ENCODE measurements at places on chromosomes 5 and 9.

- no peak for DNase-seq
These were observed 26.7 kb downstream of the RNF145 start for GRCh38 chr5:159182691-159183090.

DNA sequence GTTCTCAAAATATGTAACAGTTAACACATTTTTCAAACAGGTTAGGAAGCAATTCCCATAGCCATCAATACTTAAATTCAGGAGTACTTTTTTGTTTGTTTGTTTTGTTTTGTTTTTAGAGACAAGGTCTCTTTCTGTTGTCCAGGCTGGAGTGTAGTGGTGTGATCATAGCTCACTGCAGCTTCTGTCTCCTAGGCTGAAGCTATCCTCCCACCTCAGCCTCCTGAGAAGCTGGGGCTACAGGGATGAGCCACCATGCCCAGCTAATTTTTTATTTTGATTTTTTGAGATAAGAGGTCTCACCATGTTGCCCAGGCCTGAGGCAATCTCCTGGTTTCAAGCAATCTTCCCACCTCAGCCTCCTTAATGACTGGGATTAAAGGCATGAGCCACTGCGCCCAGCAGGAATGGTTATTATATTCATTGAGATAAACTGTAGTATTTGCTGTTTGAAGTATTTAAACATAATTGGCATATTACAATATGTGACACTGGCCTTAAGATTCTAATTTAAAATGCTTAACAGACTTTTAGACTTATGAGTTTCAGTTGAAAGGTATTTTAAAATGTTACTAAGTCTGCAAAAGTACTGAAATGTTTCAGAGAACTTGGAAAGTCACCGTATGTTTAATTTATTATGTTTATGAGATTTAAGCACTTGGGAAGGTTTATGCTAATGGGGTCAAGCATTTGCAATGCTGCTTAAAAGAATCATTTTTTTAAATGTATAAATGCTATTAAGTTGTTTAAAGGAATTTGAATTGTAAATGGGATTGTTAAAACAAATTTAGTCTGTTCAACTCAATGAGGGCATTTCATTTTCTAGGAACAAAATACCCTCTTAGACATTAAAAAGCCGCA, 17.0 kb downstream of the UTP15 start:
- DNase-seq = no peak

DNA sequence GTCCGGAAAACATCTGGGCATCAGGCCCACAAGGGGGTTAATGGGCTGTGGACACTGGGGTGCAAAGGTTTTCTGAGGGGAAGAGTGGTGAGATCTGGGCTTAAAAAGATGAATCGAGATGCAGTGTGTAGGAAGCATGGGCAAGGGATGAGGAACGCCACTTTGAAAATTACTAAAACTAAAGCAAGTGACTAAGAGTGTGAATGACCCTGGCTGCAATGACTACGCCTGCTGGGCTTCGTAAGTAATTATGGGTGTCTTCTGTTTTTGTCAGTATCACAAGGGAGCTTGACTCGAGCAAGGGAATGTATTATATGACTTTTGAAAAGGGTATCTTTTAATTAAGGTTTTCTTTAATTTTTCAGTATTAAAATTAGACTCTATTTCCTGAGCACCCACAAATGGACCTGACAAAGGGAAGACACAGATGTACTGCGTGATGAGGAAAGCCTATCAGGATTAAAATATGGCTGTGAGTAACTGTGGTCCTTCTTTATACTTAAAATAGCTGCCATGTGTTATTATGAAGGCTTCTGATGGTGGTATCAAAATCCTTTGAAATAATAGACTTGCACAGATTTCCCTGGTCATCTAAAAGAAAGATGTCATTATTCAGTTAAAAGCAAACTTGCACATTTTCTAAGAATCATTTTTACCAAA, 4.2 kb downstream of the CTXN3 start:
- DNase-seq = no peak

DNA sequence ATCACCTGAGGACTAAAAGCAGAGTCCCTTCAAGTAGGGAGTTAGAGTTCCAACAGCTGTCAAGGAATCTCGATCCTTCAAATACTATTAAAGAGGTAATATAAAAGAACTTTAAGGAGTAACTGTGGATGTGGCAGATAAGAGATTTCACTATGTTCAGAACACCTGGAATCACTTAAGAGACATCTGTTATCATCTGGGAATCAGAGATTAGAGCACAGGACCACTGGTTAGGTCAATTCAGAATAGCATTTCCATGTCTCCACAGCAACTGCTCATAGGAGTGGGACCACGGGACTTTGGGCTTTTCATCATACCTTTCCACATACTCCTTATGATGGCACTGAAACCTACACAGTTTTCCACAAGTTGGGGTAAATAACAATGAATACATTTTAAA, 216.6 kb downstream of the DENND1A start:
- DNase-seq = no peak

DNA sequence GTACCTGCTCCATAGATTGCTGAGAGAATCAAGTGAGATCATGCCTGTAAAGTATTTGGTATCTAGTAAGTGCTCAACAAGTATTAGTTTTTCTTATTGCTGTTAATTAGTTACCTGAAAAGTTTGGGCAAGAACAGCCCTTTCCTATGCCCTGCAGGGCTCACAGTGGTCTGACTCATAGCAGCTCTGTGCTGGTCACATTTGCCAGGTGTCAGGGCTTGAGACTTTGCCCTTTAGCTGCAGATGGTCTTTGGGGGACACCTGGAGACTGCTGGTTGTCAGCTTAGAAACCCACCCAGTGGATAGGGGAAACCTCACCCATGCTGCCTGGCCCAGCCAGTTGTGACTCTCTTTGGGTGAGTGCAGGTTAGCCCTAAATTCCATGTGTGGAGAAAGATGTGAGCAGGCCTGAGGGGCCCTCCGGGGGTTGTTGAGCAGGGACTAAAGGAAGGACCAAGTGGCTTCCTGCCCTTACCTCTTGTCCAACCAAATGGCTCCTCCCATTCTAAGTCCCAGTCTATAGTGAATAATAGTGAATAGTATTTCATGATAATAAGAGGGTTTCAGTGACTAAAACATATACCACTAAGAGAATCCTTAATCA, 9.0 kb downstream of the COL27A1 start:
- DNase-seq = no peak

GRCh38 chr5:68749631-68750030, 344.2 kb upstream of the SLC30A5 start:
- no peak for DNase-seq

- no peak for DNase-seq
These were observed 571.3 kb upstream of the TLE4 start for GRCh38 chr9:79000230-79001002.

DNA sequence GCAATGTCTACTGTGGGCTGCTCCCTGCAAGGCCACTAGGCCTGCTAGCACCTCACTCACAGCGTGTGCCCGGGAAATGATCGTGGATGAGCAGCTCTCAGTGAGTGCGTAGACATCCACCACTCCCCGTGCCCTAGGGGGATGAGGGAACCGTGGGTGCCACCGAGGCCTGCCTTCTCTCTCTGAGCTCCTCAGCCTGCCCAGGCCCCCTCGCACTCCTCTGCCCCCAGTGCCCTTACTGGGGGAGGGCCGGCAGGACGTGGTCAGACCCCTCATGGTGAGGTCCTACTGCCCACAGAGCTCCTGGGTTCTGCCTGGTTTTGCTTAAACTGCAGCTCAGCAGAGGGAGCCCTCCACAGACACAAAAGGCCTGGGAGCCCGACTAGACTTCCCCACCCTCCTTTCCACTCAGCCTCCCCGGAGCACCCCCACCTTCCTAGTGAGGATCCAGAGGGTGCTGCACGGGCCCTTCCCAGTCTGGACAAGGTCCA, 220.0 kb downstream of the CACNA1B start:
- peak; percentile 8 for DNase-seq

GRCh38 chr9:6567140-6567591, 78.4 kb downstream of the GLDC start:
- DNase-seq = no peak

- DNase-seq = no peak
These were observed 257.5 kb downstream of the DMAC1 start for GRCh38 chr9:7542126-7542525.

DNA sequence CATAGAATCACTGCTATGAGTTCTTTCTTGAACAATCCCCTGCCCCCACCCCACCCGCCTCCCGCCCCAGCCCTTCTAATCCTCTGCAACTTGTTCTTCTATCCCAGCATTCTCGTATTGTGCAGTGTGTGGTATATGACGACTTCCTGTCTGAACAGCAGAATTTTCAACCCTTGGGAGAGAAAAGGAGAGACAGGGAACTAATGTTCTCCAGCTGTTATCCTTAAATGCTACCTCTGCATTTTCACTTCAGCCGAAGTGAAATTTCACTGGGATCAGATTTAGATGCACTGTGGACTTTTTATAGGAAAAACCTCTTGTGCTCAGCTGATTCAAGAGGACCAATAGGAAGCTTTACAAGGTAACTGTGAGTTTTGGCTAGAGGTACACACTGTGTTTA, 2.2 kb downstream of the FBXL7 start:
- no peak for DNase-seq

GRCh38 chr5:178983728-178984127, 11.4 kb downstream of the GRM6 start:
- no peak for DNase-seq

GRCh38 chr5:58735637-58736036, 152.8 kb downstream of the RAB3C start:
- no peak for DNase-seq

DNA sequence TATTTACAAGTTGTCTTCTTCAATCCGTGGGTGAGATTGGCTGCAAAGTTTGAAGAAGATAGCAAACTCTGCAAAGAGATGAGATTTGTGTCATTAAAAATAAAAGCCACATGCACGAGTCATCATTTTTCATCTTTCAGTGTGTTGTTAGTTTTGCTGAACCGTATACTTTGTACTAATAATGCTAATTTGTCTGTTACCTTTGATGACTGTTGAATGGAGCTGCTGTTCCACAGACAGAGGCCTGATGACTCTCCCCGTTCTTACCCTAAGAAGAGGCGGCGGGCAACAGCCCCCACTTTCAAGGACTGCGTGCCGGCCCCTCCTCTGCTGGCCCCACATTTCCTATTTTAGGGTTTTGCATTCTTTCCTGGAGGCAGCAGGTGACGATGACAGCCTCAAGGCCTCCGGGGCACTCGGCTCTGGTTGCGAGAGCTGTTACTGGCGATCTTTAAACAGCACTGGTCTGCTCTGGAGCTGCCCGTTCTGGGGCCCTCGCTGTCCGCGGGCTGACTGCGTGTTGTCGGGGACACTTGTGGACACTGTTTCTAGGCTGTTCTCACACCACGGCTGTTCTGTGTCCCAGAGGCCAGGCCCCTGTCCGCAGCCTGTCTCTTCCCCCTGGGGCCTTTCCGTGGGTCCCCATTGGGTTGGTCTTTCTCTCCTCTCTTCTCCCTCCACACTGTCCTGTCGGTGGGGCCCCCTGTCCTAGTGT, 35.1 kb downstream of the NDUFS6 start:
- DNase-seq = no peak

DNA sequence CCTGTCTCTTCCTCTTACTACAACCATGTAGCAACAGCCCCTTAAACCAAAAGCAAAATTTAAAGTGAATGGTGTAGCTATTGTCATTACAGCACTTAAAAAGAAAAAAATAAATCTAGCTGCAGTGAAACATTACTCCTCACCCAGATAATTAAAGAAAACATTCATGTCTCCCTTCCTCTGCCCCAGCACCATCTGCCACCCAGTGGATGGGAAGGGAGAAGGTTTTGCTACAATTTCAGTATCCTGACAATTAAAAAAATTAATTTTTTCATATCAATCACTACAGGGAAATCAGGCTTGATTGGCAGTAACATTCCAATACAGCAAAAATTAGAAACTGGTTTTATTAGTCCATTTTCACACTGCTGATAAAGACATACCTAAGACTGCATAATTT, 147.4 kb upstream of the PUM3 start:
- no peak for DNase-seq
